ENCODE measurements at places on chromosomes 4 and X.

- DNase-seq: no peak
Measured at GRCh38 chrX:11266573-11267003, 26.6 kb upstream of the AMELX start.

- DNase-seq: no peak
Measured at GRCh38 chr4:74667944-74668343, 126.4 kb downstream of the BTC start.

GRCh38 chr4:174201871-174202270 is 81.6 kb downstream of the FBXO8 start:
- DNase-seq: no peak

- no peak for DNase-seq
Measured at GRCh38 chr4:24644983-24645764, 60.8 kb upstream of the DHX15 start.

DNA sequence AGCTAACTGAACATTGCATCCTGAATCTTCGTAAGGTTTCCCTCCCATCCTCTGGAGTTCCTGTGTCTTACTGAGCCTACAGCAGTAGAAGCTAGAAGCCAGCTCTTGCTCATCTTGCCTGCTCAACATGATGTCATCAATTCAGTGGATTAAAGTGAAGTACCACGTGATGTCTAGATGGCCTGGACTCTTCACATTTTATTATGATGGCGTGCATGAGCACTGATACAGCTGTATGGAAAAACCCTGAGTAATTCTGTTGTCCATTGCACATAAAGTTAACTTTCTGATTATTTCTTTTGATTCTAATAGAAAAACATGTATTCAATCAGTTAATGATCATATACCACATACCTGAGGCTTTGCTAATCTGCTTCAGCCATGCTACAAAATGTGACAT is 2387.7 kb upstream of the TENM3 start:
- DNase-seq: no peak

GRCh38 chr4:3290889-3291321 is 1.9 kb upstream of the RGS12 start:
- DNase-seq: no peak

GRCh38 chr4:169253113-169253671 is 17.6 kb downstream of the SH3RF1 start:
- no peak for DNase-seq

DNA sequence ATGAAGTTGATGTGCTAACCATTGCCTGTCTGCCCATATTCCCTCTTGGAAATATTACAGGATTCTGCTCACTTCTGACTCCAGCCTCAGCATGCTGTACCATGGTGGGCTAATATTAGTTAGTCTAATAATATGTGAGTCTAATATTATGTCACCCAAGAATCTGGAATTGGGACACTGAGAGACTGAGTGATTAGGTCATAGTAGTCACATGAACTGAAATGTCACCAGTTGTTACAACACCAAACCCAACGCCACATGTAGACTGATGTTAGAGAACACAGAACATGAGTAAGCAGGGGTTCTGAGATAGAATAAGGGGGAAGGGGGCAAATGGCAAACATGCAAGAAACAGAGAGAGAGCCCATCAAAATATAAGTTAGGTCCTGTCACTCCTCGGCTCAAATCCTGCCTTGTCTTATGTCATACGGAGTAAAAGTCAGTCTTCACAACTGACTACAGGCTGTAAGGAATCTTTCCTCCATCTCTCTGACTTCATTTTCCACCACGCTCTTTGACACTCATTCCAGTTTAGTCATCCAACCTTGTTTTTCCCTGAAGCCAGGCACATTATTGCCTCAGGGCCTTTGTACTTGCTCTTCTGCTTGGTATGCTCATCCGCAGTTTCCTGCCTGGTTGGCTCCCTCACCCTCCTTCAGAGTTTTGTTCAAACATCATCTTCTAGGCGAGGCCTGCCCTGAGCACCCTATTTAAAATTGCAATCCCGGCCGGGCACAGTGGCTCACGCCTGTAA is 9.6 kb upstream of the SLAIN2 start:
- DNase-seq: no peak

DNA sequence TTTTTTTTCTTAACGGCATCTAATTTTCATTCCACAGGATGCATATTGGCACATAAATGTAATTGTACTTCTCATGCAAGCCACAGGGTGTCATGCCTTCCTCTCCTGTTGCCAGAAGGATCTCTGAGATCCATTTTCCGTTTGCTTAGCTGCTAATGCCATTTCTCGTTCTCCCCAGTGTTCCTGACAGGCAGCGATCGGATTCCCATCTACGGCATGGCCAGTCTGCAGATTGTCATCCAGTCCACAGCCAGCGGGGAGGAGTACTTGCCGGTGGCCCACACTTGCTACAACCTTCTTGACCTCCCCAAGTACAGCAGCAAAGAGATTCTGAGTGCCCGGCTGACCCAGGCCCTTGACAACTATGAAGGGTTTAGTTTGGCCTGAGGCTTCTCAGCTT is 8.9 kb upstream of the NAP1L5 start:
- DNase-seq: no peak

- no peak for DNase-seq
Measured at GRCh38 chrX:120741452-120741851, 111.6 kb upstream of the C1GALT1C1 start.

GRCh38 chr4:23897564-23898109 is 7.8 kb upstream of the PPARGC1A start:
- no peak for DNase-seq

- no peak for DNase-seq
Measured at GRCh38 chrX:103367502-103367901, 8.8 kb upstream of the BEX3 start.

- DNase-seq: no peak
Measured at GRCh38 chr4:89803915-89804314, 33.0 kb downstream of the SNCA start.

DNA sequence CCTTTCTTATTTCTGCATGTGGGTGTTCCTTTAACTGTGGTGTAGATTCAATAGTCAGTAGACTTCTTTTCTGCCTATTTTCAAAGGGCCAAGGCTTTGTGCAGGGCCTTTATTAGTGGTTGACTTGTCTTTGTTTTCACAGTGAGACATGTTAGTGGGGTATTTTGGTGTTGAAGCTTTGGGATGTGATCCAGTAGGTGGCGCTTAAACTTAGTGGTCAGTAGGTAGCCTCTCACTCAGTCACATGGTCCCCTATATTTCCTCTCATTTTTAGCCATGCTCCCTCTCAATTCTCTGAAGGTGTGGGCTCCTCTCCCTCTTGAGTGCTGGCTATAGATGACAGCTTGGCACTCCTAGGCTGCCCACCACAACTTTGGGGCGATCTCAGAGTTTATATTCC is 23.4 kb upstream of the SLC10A7 start:
- no peak for DNase-seq

Measured in activated T-helper 1 cell treated with Interleukin-2 at 50 U/mL for 16 hours (primary cell).